ENCODE measurements at places on chromosomes 4 and X.

- DNase-seq = no peak
These were observed 15.6 kb downstream of the PJA1 start for GRCh38 chrX:69149466-69150280.

- DNase-seq = no peak
These were observed 19.3 kb downstream of the SEC24D start for GRCh38 chr4:118816538-118817177.

DNA sequence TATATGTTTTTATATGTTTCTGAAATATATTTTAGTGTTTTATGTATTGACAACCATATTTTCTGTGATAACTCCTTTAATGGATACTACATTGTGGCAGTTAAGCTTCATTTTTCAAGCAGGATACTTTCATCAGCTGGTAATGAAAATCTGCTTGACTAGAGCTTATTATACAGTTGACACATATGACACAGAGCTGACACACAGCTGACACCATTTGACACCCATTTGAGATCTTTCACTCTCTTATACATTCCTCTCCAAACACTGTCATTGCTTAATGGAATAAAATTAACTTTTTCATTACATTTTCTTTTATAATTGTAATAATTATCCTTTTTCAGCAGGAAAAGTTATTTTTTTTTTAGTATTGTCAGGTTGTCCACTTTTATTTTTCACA is 561.1 kb upstream of the NDST4 start:
- DNase-seq = no peak

DNA sequence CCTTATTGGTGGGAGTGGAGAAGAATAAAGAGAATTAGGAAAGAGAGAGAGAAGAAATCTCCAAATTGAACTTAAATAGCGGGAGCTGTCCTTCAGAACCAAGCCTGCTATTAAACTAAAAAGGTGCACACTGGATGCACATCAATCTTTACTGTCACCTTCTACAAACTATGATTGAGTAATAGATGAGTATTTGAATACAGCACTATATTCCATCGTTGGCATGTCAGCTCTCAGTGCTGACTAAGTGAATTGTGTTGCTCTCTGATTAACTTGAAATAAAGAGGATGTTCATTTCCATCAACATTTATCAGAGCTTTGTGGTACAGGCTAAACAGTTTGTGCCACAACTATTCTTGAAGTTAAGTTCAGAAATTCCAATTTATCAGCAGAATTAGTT is 143.7 kb upstream of the PABPC4L start:
- no peak for DNase-seq

DNA sequence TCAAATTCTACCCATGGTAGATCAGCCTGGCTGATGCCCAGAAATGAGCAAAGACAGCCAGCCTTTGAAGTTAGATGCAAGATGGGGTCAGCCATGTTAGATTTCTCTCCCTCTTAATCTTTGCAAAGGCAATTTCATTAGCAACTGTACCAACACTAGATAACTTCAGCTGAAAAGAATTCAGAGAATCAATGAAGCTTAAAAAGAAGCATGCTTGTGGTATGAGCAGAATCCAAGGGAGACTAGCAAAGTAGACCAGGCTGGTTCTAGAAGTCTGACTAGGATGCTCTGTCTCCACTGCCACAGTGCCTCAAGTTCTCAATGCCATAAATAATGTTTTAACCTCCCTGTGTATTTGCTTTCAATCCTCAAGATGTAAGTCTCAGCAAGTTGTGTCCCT is 247.3 kb downstream of the SLC7A11 start:
- DNase-seq = no peak
